ENCODE measurements at places on chromosomes 12 and 14. TPM values are rescaled to one million over a fixed set of nuclear protein-coding genes. Genes with fewer than 3 reads are reported as not detected.

- H3K36me3 ChIP-seq: peaks cover 3% of the 10 kb centered on the region
- no peaks in the 10 kb centered on the region for H3K27me3 ChIP-seq
- peaks cover 11% of the 10 kb centered on the region for H3K4me1 ChIP-seq
- no peak overlapping the region for H3K4me3 ChIP-seq
- DNase-seq: no peak
- H3K27ac ChIP-seq: no peak overlapping the region
Measured at GRCh38 chr12:128402486-128403243, 135.7 kb downstream of the TMEM132C start.

RERGL gene
- total RNA-seq: not detected

DNA sequence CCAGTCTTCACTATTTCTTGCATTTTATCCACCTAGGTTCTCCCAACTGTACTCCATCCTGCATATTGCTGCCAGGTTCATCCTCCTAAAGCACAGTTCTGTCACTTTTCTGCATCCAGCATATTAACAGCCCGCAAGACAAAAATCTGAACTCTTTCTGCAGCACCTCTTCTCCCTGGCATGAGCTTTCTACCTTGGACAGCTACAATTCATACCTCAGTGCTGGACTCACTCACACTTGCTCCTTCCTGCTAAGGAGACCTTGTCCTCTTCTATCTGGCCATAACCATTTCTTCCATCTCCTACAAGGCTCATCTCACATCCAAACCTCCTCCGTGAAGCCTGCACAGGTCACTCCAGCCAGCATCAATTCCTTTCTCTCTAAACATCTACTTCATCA is 170.1 kb upstream of the GRIP1 start:
- H3K36me3 ChIP-seq: no peaks in the 10 kb centered on the region
- H3K27me3 ChIP-seq: no peaks in the 10 kb centered on the region
- no peak for DNase-seq
- H3K27ac ChIP-seq: no peak overlapping the region

GRCh38 chr12:1668833-1669543 is 21.9 kb upstream of the ADIPOR2 start:
- H3K36me3 ChIP-seq: no peaks in the 10 kb centered on the region
- H3K27me3 ChIP-seq: peaks cover 9% of the 10 kb centered on the region
- DNase-seq: no peak
- peak overlapping the region; percentile 67 for H3K27ac ChIP-seq
- H3K4me1 ChIP-seq: peaks cover 22% of the 10 kb centered on the region
- H3K4me3 ChIP-seq: peak overlapping the region; percentile 15

DNA sequence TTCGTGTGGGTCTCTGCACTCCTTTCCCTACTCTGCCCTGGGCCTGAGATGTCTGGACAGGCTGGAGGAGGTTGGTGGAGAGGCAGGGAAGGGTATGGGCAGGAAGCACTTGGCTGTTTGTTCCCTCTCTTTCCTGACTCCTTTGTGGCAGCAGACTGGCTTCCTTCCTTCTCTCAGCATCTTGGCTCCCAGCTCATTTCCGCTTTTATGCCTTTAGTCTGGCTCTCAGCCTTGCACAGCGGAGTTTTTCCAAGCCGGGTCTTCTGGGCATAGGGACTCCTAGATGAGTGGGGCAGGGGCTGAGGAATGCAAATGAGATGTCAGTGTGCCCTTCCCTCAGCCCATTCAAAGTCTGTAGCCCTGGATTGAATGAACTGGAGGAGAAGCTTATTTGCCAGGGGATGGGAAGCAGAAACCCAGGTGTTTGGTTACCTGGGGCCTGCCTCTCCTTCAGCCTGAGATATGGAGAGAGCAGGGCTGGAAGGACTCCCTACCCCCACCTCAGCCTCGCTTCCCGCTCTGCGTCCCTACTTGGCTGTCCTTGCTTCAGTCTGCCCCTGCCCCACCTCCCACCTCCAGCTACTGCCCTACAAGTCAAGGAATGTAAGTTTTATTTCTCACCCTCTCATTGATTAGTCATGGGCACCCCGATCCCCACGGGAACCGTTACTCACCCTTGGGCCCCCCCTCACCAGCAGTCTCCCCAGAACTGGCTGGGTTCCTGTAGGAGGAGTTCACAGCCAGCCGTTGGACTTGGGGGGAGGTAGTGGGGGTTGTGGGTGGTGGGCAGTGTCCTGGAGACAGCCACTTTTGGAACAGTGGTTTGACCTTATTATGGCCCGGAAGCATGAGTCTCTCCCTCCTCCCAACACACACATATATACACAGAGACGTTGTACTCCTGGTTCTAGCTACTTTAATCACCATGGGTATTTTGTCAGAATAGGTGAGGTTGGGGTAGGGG is 9.3 kb upstream of the ITGA5 start:
- no peak overlapping the region for H3K4me3 ChIP-seq
- DNase-seq: no peak
- H3K4me1 ChIP-seq: no peaks in the 10 kb centered on the region
- no peaks in the 10 kb centered on the region for H3K36me3 ChIP-seq

LALBA gene
- not detected for total RNA-seq

GRCh38 chr12:116411977-116412376 is 134.5 kb upstream of the MED13L start:
- no peak for DNase-seq
- no peaks in the 10 kb centered on the region for H3K27me3 ChIP-seq
- no peaks in the 10 kb centered on the region for H3K36me3 ChIP-seq
- H3K4me1 ChIP-seq: peaks cover 16% of the 10 kb centered on the region
- H3K4me3 ChIP-seq: no peak overlapping the region

DNA sequence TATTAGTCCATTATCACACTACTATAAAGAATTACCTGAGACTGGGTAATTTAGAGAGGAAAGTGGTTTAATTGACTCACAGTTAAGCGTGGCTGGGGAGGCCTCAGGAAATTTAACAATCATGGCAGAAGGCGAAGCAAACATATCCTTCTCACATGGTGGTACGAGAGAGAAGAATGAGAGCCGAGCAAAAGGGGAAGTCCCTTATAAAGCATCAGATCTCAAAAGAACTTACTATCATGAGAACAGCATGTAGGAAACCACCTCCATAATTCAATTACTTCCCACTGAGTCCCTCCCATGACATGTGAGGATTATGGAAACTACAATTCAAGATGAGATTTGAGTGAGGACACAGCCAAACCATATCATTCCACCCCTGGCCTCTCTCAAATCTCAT is 422.6 kb downstream of the MDGA2 start:
- H3K4me1 ChIP-seq: peaks cover 6% of the 10 kb centered on the region
- H3K4me3 ChIP-seq: no peak overlapping the region
- H3K27ac ChIP-seq: no peak overlapping the region
- H3K27me3 ChIP-seq: no peaks in the 10 kb centered on the region
- peaks cover 10% of the 10 kb centered on the region for H3K36me3 ChIP-seq
- DNase-seq: no peak

GRCh38 chr14:104332634-104333270 is 194.4 kb downstream of the KIF26A start:
- no peaks in the 10 kb centered on the region for H3K36me3 ChIP-seq
- DNase-seq: no peak
- no peak overlapping the region for H3K4me3 ChIP-seq
- peaks cover 4% of the 10 kb centered on the region for H3K4me1 ChIP-seq
- no peak overlapping the region for H3K27ac ChIP-seq
- H3K27me3 ChIP-seq: peaks cover 31% of the 10 kb centered on the region

GRCh38 chr14:65354715-65355114 is 57.8 kb upstream of the FUT8 start:
- H3K4me3 ChIP-seq: no peak overlapping the region
- no peaks in the 10 kb centered on the region for H3K27me3 ChIP-seq
- no peak overlapping the region for H3K27ac ChIP-seq
- H3K36me3 ChIP-seq: no peaks in the 10 kb centered on the region

DNA sequence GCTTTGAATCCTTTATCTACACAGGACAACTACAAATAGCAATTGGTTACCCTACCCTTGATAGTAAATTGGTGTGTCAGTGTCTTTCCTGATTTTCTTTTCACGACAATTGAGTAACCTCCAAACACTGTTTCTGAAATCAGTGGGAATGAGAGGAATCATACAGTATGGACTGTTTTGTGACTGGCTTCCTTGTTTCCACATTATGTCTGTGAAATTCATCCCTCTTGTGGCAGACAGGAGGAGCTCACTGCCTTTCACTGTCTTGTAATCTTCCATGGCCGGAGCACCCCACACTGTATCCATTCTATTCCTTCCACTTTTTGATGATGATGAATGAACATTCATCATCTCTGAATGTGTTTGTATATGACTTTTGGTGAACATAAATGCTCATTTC is 164.0 kb upstream of the PZP start:
- H3K4me3 ChIP-seq: no peak overlapping the region
- H3K4me1 ChIP-seq: no peaks in the 10 kb centered on the region
- DNase-seq: no peak
- no peaks in the 10 kb centered on the region for H3K27me3 ChIP-seq
- no peaks in the 10 kb centered on the region for H3K36me3 ChIP-seq

DNA sequence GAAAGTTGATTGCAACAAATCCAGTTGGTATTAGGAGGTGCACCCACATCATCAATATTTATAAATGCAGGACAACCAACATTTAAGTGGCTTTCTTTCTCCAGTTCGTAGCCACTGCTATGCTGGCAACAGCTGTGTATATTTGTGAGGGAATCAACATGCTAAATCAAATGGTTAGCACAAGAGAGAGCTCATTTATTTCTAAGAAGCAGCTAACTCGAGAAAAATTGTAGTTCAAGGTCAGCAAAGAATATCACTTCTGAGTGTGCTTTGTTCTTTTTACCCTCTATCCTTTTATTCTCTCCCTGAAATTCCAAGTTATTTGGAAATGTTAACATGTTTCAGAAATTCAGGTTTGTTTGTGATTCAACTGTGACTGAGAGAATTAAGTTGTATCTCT is 137.3 kb downstream of the NAV3 start:
- H3K4me3 ChIP-seq: no peak overlapping the region
- DNase-seq: no peak
- H3K27me3 ChIP-seq: no peaks in the 10 kb centered on the region

- H3K27ac ChIP-seq: no peak overlapping the region
- no peaks in the 10 kb centered on the region for H3K36me3 ChIP-seq
Measured at GRCh38 chr14:61130512-61131260, 149.6 kb downstream of the SLC38A6 start.

KRT85 gene
- total RNA-seq: not detected

Data from neural crest cell (in vitro differentiated cells).